Activated T-helper 17 cell treated with anti-CD3 and anti-CD28 coated beads, Interleukin-2, amount 50 U/mL, for 72 hours (primary cell): ENCODE measurements at places on chromosomes 2 and 18. TPM values are rescaled to one million over a fixed set of nuclear protein-coding genes. Genes with fewer than 3 reads are reported as not detected.

CENPA gene
- 24.3 TPM for total RNA-seq

FAM124B gene
- 0.37 TPM for total RNA-seq

SEC11C gene
- 87.8 TPM for total RNA-seq

DNA sequence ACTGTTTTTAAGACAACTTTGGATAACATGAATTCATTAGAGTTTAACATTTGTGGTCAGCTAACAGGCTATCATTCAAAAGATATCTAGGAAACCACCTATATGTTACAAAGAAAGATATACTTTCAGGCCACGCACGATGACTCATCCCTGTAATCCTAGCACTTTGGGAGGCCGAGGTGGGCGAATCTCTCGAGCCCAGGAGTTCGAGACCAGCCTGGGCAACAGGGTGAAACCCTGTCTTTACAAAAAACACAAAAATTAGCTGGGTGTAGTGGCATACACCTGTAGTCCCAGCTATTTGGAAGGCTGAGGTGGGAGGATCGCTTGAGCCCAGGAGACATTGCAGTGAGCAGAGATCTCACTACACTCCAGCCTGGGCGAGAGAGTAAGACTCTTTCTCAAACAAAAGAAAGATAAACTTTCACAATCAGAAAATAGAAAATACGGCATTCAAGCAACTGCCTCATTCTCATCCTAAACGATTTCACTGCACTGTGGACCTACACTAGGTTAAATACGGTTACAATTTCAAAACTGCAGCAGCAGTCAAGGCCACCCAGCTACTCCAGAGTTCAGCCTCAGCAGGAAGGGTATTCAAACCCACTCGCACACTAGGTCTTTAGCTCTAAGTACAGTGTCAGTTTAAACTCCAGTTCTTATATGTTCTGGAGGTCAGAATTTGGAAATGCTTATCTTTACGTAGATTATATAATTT lies 250.0 kb upstream of the SLC39A10 start:
- ATAC-seq = peak; percentile 42

- ATAC-seq = no peak
Observed at GRCh38 chr18:46756559-46757201, at the start of gene ST8SIA5. Gene ST8SIA5 (minus strand): TSS chr18:46757053. CDS start chr18:46756508, 545 bp downstream.

DNA sequence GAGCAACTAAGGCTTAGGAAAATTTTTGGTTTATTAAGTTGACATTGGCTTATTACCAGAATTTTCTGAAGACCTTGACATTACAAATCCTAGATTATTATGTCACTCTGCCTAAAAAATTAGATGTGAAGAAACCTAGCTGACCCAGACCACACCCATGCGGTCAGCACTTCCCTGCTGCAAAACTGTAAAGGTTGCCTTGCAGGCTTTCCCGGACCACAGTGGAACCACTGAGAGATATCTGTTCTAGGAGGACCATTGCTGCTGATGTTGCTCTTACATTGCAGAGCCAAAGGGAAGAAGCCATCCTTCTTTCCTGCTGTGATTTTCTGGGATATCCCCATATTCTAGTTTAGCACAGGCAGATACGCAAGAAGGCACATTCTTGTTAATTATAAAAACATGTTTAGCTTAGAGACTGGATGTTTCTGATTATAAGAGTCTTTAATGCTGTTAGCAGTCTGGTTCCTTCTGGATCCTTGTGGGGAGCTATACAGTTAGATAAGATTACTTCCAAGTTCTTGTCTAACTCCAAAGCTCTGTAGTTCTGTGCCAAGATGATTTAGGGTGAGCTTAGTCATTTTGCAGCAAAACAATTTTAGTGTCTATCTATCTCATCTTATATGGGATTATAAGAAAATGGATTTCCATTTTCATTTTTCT lies 70.2 kb downstream of the AOX1 start:
- no peak for ATAC-seq

DNA sequence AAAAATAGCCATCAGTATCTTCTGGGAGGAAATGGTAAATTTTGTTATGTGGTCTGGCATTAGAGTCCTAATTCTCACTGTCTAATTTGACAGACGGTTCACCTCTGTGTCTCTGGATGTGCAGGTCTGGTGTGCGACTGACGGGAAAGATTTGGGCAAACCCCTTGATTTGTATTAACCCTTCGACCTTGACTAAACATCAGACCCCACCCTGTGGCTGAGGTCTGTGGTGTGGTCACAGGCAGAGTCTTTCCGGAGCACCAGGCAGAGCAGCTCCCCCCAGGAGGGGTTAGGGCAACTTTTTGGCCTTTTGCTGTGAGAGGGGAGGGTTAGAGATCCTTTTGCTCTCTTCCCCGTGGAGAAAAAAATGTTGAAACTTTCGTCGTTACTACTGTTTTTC lies 6.4 kb downstream of the TWIST2 start:
- ATAC-seq = no peak

DNA sequence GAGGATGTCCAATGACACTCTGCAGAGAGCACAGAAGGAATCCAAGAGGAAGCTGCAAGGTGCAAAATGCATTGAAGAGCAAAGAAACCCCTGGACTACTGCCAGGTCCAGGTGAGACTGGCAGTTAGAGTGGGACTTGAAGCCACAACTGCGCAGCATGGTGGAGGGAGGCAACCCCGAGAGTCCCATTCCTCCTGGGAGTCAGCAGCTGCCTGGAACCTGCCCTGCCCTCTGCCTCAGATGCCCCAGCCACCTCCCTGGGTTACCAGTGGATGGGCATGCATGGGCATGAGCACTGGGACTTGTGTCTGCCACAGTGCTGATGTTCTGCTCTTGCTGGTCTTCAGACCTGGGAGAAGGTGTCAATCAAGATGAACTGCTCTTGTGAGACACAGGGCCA lies 43.2 kb downstream of the ANKMY1 start:
- no peak for ATAC-seq

DNA sequence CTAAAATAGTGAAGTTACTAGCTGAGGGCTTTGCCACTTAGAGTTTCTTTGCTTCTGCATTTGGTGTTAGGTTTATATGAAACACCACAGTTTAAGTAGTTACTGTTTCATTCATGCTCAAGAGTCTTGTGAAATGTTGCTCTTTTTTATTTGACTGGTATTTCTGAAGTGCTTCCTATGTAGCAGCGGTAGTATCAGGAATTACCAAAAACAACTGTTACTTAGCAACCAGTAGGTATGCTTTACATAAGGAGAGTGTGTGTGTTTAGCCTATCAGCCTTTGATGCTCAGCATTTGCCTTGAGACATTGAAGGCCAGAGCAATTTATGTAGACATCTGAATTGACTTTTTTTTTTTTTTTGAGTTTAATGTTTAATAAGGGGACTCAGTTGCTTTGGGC lies 3.6 kb downstream of the DIS3L2 start:
- ATAC-seq = no peak

- ATAC-seq = no peak
Observed at GRCh38 chr2:16584824-16585540, 80.7 kb downstream of the CYRIA start.

GRCh38 chr2:218422403-218423086 lies 3.6 kb downstream of the VIL1 start:
- ATAC-seq = no peak

- peak; percentile 67 for ATAC-seq
Observed at GRCh38 chr18:32549248-32550110, 78.8 kb upstream of the GAREM1 start.

DNA sequence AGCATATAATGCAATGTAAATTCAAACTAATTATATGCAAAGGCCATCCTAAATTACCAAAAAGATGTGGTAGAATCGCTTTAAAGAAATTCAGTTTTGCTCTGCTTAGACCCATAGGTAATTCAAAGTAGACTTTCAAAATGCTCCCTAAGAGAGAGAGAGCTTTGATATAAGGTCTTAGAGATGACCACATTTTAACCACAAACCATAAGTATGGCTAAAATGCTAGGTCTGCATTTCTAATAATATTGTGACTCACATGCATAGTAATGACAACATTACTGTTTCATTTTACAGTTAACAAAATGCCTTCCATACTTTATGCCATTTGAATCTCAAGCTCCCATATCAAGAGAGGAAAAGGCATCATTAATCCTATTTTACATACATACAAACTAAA lies 144.5 kb downstream of the RAD51AP2 start:
- ATAC-seq = no peak

DNA sequence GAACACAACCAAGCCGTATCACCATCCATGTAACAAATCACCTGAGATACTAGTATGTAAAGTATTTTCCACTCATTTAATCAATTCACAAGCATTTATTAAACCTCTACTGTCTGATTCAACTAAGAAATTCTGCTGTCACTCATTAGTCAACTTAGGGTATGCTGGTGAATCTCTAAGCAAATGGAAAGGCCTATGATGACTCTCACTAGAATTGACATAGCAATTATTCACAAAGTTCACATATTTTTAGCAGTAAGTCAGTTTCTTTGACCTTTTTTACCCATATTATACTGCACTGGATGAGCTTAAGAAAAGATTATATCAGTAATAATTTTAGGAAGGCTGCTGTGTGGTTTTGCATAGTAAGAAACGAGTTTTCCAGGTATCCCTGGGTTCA lies 130.1 kb downstream of the SLC8A1 start:
- ATAC-seq = no peak

GRCh38 chr18:75179819-75180600 lies 28.9 kb downstream of the PTGR3 start:
- no peak for ATAC-seq

DNA sequence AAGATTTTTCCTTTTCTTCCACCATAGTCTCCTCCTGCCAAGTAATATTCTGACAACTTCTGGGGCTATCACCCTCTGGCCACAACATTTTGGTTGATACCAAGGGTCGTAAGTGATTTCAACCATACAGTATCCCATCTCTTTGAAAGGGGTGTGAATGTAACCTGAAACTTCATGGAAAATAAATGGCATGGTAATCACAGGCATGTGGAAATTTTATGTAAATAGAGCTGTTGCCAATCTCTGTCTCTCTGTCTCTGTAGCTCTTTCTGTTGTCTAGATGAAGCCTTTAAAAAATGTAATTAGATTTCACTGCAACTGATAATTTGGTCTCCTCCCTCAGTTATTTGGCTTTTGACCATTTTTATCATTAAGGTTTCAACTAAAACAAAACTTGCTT lies 125.6 kb upstream of the RPRM start:
- ATAC-seq = no peak

GRCh38 chr2:138494265-138494966 lies 7.2 kb upstream of the SPOPL start:
- ATAC-seq = no peak

DNA sequence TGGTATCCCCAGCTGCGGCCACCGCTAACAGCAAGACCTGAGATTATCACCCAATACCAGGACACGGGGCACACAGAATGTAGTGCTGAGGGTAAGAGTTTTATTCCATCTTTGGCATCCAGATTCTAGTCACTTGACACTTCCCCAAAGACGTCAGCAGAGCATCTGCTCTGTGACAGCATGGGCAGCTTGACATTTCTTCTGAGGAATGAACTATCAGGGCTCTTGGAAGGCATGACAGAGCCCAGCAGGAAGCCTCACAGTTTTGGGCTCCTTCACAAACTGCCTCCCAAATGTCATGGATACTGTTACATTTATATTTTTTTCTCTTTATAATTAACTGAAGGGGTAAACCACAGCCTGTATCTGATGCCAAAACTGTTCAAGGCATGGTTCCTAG lies 1010.7 kb downstream of the TDRD15 start:
- ATAC-seq = no peak

DNA sequence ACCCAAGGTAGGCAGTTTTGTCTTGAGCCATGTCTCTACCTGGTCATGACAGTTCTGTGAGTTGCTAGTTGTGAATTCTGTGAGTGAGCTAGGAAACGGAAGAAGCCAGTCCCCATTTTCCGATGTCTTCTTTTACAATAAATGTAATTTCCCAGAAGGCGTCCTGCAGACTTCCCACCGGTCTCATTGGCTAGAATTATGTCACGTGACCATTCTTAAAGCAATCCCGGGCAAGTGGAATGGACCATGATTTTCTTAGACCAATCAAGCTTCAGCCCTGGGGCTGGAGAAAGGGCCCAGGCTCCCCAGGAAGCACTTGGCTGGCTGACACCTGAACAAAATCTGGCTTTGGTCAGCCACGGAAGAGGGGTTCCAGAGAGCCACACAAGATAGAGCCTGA lies 10.6 kb downstream of the TMEM178A start:
- ATAC-seq = no peak
